ENCODE measurements at places on chromosomes 11 and 22. TPM values are rescaled to one million over a fixed set of nuclear protein-coding genes. Genes with fewer than 3 reads are reported as not detected.

Gene TRPM5
- 0.91 TPM for total RNA-seq

DNA sequence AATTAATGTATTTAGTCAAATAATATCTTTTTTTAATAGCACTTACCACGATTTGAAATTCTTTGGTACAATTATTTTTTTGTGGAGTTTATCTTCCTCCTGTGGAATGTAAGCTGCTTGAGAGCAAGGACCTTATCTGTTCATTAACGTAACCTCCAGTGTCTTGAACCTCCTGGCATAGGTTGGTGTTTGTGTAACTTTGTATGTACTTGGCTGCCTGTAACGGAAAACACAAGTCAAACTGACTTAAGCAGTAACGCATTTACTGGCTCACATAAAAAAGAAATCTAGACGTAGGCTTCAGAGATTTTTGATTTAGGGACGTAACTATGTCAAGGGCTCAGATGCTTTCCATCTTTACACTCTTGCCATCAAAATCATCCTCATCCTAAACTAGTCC lies 56.1 kb downstream of the ARHGEF12 start:
- DNase-seq, result no peak

- no peak for DNase-seq
Measured at GRCh38 chr11:27363576-27364117, 632 bp upstream of the CCDC34 start.

- no peak for DNase-seq
Measured at GRCh38 chr11:34425867-34426266, 12.9 kb upstream of the CAT start.

- no peak for DNase-seq
Measured at GRCh38 chr11:13030857-13031256, 21.7 kb downstream of the RASSF10 start.

Gene DNAJB7
- total RNA-seq, result not detected

GRCh38 chr11:46978005-46978491 lies 41.5 kb downstream of the CSTPP1 start:
- DNase-seq, result no peak

DNA sequence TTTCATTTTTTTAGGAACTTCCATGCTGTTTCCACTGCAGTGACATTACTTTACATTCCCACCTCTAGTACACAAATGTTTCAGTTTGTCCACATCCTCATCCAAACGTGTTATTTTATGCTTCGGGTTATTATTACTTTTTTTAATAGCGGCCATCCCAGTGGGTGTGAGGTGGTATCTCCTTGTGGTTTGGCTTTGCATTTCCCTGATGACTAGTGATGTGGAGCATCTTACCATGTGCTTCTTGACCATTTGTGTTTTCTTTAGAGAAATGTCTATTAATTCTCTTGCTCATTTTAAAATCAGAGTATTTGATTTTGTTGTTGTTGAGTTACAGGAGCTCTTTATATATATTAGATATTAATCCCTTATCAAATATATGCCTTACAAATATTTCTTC lies 70.3 kb upstream of the ANO1 start:
- no peak for DNase-seq

DNA sequence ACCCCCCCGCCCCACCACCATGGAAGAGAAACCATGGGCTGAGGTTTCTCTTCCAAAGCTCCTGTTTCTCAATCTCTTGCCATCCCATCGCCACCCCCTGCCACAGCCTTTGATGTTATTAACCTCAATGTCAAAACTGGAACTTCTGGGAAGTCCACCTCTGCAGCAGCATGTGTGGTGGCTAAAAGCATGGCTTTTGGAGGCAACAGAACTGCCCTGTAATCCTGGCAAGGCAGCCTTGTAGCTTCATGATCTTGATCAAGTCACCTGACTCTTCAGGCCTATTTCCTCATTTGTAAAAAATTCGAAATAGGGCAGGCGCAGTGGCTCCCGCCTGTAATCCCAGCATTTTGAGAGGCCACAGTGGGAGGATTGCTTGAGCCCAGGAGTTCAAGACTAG lies 3.5 kb upstream of the COX8A start:
- DNase-seq, result no peak

GRCh38 chr11:72681226-72682153 lies 7.3 kb upstream of the PDE2A start:
- no peak for DNase-seq

Gene JAM3
- total RNA-seq, result 13.5 TPM

DNA sequence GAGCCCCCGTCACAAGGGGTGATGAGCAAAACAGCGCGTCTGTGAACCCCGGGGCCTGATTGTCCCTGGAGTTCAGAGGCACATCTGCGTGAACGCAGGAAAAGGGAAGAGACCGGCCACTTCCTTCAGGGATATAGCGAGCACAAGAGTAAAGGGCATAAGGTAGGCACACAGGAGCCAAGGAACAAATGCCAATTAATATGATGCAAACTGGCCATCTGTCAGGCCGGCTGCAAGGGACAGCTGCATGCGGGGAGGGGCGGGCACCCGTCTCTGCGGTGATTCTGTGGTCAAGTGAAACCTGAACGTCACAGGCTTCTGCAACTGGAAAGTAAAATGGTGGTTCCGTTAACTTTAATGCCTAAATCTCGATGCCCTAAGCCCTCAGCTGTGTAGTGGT lies 64.7 kb downstream of the TRIM29 start:
- no peak for DNase-seq

GRCh38 chr11:85307366-85307765 lies 319.8 kb downstream of the DLG2 start:
- no peak for DNase-seq

Gene GALNT18
- total RNA-seq, result not detected

DNA sequence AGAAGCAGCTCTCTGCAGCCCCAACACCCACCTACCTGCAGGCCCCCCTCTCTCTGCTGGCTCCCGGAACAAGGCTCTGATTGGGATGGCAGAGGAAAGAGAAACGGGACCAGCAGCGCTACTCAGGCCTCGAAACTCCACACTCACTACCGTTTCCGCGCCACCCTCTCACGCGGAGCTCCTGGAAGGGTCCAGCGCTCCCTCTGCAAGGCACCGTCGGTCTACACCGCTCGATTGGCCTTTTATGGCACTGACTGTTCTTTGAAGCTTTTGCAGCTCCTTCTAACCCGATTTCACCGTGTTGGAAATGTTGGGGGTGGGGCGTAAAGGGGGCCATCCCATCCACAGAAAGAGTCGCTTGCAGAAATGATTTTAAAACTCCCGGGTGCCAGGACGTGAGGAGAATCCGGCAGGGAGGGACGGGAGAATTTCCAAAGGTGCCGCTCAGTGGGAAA lies 323 bp upstream of the PANX1 start:
- no peak for DNase-seq

DNA sequence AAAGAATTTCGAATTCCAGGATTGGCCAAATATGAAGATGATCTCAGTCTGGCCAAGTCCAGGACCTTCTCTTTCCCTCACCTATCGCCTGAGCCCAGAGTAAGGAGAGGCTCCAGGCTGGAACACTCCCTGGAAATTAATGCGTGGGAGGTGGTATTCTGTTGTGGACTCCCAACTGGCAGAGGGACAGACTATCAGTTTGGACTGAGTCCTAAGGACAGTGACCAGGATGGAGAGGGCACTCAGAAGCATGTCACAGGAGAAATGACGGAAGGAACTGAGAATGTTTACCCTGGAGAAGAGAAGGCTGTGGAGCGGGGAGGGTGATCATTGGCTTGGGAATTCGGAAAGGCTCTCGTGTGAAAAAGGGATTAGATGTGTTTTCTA lies 84.4 kb downstream of the RPL27A start:
- no peak for DNase-seq

Gene SLC35C1
- 4.4 TPM for total RNA-seq

GRCh38 chr11:64450168-64450560 lies 91.2 kb downstream of the RPS6KA4 start:
- DNase-seq, result no peak

Gene PATE4
- not detected for total RNA-seq

- DNase-seq, result no peak
Measured at GRCh38 chr11:60810569-60810968, 25.4 kb downstream of the MS4A10 start.

DNA sequence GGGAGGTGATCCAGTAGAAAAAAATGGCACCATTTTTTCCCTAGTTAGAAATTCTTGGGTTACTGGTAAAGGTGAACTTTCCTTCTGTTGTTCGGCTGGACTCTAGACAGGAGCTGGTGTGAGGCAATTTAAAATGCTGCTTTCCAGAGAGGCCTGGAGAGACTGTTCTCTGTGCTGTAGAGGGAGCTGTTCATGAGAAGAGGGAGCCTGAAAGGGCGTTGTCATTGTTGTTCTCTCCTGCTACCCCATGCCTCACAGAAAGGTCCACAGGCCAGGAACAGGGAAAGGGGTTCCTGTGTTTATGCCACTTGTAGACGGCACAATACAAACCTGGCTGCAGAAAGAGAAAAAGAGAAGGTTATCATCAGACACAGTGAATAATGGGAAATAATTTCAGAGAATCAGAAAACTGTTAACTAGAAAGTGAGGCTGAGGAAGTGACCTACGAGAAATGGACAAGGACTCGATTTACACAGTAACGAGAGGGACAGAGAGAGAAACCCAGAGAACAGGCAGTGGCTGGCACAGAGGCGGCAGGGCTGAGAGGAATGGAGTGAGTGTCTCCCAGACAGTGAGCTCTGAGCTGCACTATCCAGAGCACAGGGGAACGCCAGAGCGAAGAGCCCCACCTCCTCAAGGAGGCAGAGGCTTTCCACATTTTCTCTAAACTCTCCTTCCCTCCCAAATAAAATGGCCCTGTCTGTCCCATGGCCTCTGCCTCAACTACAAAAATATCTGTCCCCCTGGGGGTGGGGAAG lies 109.2 kb downstream of the RRM1 start:
- DNase-seq, result no peak

GRCh38 chr22:27804470-27805297 lies 3.1 kb upstream of the MN1 start:
- no peak for DNase-seq

- DNase-seq, result no peak
Measured at GRCh38 chr11:112558691-112559090, 298.0 kb upstream of the PLET1 start.

GRCh38 chr22:46895753-46896152 lies 133.3 kb downstream of the TBC1D22A start:
- no peak for DNase-seq

DNA sequence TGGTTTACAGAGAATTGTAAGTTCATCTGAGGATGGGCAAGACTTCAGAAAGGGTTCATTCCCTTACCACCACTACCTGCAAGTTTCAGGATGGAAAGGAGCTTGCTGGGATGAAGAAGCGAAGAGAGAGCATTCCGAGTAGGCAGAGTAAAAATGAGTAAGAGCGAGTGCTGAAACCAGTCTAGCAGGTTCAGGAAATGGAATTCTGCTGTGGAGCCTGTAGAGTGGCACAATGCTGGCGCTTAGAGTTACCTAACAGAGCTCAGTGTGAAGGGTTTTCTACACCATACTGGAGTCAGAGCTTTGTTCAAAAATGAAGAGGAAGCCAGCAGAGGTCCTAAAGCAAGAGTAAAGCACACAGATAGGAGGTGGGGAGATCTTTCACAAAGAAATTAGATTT lies 179.2 kb upstream of the ZC3H12C start:
- DNase-seq, result no peak

DNA sequence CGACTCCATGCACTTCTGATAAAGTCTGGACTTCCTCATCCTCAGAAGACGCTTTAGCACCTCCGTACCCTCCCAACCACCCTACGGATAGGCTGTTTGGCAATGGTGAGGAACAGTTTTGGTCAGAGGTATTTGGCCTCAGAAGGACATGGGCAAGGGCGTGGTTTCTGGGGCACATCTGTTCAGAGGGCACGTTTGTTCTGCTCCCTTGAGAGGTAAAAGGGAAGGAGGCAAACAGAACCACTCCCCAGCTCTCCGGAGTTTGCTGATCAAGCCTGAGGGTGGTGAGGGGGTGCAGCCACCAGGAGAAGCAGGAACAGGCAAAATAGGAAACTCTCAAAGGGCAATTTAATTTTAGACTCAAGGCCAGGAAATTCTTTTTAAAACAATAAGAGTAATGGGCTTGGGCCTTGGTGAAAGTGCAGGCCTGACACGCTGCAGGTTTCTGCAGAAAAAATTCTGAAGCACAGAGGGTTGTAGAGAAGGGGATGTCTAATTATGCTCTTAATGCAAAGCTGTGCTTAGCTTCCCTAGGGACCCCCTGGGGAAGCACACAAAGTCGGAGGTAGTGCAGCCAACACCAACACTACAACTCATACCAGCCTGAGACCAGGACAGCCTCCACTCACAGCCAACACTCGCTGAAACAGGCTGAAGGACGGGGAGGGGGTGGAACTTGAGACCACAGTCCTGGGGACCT lies 23.3 kb downstream of the ETS1 start:
- DNase-seq, result no peak

GRCh38 chr11:3641701-3642070 lies at the start of gene ART5:
TSS of gene ART5 (minus strand) at chr11:3641992. CDS start at chr11:3641862, 130 bp downstream.
- no peak for DNase-seq

DNA sequence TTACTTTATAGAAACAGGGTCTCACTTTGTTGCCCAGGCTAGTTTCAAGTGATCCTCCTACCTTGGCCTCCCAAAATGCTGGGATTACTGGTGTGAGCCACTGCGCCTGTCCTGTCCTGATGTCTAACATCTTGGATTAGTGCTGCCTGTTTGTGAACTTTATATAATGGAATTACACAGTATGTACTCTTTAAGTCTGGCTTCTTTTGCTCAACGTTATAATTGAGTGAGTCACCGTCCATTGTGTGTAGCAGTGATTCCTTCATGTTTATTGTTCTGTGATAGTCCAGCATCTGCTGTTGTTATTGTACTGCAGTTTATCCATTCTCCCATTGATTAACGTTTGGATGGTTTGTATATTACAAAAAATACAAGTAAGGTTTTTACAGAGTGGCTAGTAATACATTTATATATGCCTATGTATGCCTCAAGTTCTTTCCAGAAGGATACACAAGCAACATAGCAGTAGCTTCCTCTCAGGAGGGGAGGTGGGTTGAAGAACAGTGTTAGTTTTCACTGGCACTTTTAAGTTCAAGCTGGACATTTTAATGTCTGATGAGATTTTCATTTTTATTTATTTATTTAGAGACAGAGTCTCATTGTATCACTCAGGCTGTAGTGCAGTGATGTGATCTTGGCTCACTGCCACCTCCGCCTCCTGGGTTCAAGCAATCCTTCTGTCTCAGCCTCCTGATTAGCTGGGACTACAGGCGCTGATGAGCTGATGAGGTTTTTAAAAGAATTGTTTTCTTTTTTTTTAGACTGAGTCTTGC lies 25.2 kb upstream of the MICALL1 start:
- no peak for DNase-seq

DNA sequence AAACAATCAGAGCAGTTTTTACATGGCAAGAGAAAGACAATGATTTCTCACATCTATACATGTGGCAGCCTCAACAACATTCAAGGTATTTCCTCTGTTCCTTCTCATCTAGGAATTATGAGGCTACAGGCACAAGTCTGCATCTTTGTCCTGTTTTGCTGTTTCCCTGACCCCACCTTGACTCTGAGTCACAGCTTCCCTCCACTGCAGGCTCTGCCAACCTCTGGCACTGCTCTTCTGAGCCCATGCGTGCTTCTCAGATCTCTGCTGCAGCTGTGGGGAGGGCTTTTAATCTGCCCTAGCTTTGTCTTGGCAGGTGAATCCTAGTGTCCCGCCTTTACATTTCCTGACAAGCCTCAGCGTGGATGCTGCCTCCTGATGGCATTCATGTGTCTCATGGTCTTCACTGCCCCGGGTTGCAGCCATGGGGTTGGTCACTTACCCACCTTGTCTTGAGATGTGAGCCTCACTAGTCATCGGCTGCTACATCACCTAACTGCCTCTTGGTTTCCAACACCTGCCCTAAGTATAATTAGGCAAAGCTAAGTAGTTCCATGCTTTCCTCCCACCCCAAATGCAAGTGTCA lies 578.5 kb downstream of the TBC1D22A start:
- DNase-seq, result no peak

- DNase-seq, result peak; percentile 61
Measured at GRCh38 chr11:61071208-61071681, 31.0 kb upstream of the CD5 start.

Gene OR5D18
- not detected for total RNA-seq

Data from CD4-positive, alpha-beta T cell (primary cell).